NCI-H524 treated with DMSO at 0.1 percent for 48 hours (cell line): ENCODE measurements at places on chromosomes 2 and 18.

GRCh38 chr2:210955591-210955990 is 399.2 kb downstream of the CPS1 start:
- DNase-seq = no peak

GRCh38 chr2:216083464-216084281 is 2.0 kb downstream of the TMEM169 start:
- peak; percentile 53 for DNase-seq

GRCh38 chr2:28021898-28022297 is 131.4 kb downstream of the BABAM2 start:
- DNase-seq = no peak

- no peak for DNase-seq
These were observed 45.6 kb downstream of the INSIG2 start for GRCh38 chr2:118133916-118134315.

DNA sequence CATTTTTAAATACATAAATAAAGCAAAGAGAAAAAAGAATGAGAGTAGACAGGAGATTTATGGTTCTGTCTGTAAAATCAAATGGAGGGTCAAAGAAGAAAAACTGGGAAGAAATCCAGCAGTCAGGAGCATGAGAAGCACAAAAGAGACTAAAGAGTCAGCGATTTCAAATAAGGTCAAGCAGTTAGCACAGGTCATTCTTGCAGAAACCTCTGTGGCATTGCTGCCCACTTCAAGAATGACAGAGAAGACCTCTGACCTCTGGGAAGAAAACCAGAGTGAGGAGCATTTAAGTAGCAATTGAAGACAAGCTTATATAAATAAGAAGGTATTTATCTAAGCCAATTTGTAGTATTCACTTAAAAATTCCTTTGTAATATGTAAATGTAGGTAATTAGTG is 172.0 kb upstream of the SPOPL start:
- no peak for DNase-seq

- peak; percentile 70 for DNase-seq
These were observed 30.4 kb downstream of the INPP4A start for GRCh38 chr2:98474979-98475632.

DNA sequence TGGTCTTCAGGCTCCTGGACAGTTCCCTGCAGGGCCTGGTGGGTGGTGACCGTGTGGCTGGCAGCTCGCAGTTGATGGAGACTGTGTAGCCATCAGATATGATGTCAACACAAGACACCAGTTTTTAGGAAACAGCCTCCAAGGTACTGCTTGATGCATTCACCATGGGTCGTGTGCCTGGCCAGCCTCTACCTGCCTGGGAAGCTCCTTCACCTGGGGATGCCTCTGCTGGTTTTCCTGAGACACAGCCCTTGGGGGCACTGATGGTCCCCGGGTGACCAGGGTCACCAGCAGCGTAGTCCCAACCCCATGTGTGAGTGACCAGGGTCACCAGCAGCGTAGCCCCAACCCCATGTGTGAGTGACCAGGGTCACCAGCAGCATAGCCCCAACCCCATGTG is 33.6 kb upstream of the KCNG2 start:
- no peak for DNase-seq

- no peak for DNase-seq
These were observed 1153.3 kb upstream of the TMEFF2 start for GRCh38 chr2:193348055-193348454.

DNA sequence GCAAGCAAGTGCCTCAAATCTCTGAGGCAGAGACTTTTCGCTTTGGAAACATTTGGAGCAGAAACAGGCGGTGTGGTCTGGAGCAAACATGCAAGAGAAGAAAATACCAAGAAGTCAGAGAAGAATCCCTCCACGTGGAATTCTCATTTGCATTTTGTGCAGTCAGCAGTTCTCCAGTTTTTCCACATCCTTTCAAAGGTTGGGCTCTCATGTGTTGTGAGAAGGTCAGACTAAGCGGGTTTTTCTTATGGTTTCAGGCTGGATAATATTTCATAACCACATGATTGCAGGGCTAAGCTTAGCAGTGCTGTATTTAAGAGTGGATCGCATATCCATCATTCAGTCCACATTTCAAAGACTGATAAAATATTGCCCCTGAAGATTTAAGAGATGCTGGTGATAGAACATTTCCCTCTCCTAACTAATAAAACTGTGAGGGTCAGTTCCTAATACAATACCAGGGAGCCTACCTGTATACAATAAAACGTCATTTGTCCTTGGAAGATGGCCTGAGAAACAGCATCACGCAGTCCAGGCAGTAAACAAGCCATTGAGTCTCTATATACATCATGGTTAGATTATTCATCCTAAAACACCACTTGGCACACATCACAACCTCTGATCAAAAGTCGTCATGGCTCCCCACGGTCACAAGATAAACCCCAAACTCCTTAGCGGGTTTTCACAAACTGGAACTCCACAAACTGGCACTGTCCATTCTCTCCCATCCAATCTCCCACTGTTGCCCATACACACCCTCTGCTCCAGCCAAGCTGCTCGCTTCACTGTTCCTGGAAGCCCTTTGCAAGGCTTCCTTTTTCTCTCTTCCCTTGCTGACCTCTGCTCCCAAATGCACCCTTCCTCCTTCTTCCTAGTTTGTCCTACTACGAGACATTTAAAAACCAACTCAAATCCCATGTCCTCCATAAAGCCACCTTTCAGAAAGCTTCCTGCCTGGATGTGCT is 31.5 kb downstream of the ANKRD44 start:
- DNase-seq = no peak

- no peak for DNase-seq
These were observed 263.6 kb downstream of the DYSF start for GRCh38 chr2:71716697-71717624.
